H7 (cell line): ENCODE measurements at places on chromosomes 5 and 9. TPM values are rescaled to one million over a fixed set of nuclear protein-coding genes. Genes with fewer than 3 reads are reported as not detected.

DNA sequence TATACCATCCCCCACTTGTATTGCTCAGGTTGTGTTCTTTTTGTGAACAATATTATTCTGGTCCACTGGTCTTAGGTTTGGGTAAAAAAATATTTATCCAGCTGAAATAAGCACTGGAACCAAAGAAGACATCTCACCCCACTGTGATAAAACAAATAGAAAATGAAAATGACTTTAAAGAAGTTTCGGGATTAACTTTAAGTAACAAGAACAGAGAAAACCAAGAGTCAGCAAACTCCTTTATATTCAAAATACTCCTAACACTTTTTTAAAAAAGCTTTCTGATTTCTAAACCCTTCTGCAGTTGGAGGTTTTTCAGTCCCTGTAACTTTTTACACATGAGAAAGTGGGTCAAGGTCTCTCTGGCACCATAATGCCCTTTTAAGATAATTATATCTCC, 273.9 kb upstream of the CDH10 start:
- DNase-seq = no peak

- DNase-seq = no peak
These were observed 27.1 kb downstream of the KCNMB1 start for GRCh38 chr5:170362102-170362501.

The ARSI gene
- 3.2 and 3.6 TPM in 2 replicates for total RNA-seq

DNA sequence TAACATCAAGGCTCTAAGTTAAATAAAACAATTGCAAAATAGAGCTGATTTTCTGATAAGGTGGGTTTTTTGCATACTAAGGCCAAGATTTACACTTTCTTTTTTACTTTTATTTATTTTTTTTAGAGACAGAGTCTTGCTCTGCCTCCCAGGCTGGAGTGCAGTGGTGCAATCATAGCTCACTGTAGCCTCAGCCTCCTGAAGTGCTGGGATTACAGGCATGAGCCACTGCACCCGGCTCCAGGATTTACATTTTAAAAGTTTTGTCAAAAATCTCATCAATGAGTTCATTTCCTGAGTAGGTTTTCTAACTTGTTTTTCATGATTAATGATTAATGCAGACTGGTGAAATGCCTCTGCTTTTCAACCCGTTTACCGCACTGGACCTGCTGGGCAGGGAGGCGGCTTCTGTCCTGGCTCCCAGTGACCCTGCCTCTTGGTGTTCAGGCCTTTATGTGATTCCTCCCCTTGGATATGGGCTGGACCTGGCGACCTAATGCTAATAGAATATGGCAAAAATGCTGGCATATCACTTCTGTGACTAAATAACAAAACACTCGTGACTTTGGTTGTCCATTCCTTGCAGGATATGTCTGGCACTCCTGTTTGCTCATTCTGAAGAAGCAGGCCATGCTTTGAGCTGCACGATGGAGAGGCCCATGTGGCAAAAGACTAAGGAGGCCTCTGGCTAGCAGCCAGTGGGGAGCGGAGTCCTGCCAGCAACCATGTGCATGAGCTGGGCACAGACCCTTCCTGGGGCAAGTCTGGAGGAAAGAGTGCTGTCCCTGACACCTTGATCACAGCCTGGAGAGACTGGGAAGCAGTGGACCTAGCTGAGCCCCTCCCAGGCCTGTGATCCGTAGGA, 72.2 kb upstream of the PTCH1 start:
- no peak for DNase-seq

GRCh38 chr9:137626464-137626863, 7.7 kb downstream of the EHMT1 start:
- no peak for DNase-seq

DNA sequence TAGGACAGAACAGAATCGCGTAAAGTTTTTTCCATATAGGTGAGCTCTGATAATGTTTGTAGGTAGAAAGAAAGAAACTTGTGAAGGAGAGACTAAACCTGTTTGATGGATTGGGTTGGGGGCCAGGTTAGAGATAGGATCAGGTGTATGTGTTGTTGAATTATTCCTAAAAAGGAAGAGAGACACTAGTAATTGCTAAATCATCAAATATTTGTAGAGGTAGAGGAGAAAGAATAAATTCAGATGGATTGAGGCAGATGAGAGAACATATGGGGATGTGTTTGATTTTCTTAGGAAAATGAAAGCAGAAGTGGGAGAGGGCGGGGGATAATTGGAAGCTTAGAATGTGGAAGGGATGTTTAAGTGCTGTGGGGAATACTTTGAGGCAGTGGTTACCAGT, 7.7 kb downstream of the ZCCHC7 start:
- DNase-seq = no peak
